Spleen (tissue), 13 donors: ENCODE measurements at places on chromosomes 3 and 15. TPM values are rescaled to one million over a fixed set of nuclear protein-coding genes. Genes with fewer than 3 reads are reported as not detected.

Gene USP8
- total RNA-seq: 70.3 TPM

Gene ATP13A3
- 79.5 TPM for total RNA-seq

Gene FBXW12
- not detected for total RNA-seq

Gene FSTL1
- 228 TPM for total RNA-seq

Gene PYGO1
- 0.77 TPM for total RNA-seq

Gene ALS2CL
- total RNA-seq: 22.1 TPM

Gene TSPAN3
- total RNA-seq: 199 TPM

Gene DUOXA2
- not detected for total RNA-seq

Gene OSBPL10
- 80.7 TPM for total RNA-seq

Gene SENP8
- total RNA-seq: 1.5 TPM

Gene DLL4
- total RNA-seq: 11.0 TPM

Gene GPR149
- total RNA-seq: not detected

Gene GRK7
- not detected for total RNA-seq

Gene SPINK8
- not detected for total RNA-seq

Gene SLC6A20
- total RNA-seq: 0.49 TPM

Gene ANKUB1
- not detected for total RNA-seq

Gene IL17RB
- 0.30 TPM for total RNA-seq

Gene TNNC1
- total RNA-seq: 1.4 TPM

Gene COMMD2
- 22.4 TPM for total RNA-seq

Gene SLC24A5
- not detected for total RNA-seq

Gene TGM4
- not detected for total RNA-seq

Gene TMEM207
- not detected for total RNA-seq

Gene GHSR
- not detected for total RNA-seq

Gene GP9
- 8.0 TPM for total RNA-seq

Gene HCLS1
- total RNA-seq: 488 TPM

Gene PRSS50
- total RNA-seq: not detected

Gene SLC28A1
- total RNA-seq: not detected

Gene RTP3
- total RNA-seq: not detected

Gene TRPM1
- total RNA-seq: not detected

Gene GP5
- total RNA-seq: 0.51 TPM

Gene CLDN18
- not detected for total RNA-seq
